Sigmoid colon (tissue), 7 donors: ENCODE measurements at places on chromosomes 2 and 18. TPM values are rescaled to one million over a fixed set of nuclear protein-coding genes. Genes with fewer than 3 reads are reported as not detected.

DNA sequence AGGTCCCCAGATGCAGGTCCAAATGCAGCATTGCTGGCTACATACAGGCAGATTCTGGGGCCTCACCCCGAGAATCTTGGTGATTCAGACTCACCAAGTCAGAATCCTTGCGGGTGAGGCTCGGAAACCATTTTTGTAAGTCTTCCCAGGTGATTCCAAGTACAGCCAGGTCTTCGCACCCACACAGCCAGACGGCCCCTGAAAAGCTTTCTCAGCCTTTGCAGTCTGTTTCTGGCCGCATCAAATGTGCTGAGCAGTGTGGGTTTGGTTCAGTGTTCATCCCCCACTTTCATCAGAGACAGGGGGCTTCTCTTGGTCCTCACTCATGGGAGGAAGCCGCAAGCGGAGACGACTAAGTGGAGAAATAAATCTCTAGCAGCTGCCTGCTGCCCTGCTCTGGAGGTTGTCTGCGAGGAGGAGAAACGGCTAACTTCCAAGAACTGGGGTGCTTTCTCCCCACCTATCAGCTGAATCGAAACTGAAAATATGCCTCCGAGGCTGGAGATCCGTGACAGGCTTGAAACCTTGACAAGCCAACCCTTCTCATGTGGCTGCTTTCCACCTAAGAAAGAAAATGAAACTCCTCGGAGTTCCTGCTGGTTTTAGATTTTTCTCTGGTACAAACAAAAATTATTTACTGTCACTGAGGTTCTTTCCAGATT is 8.9 kb upstream of the TMEM185B start:
- DNase-seq = peak; percentile 64

DNA sequence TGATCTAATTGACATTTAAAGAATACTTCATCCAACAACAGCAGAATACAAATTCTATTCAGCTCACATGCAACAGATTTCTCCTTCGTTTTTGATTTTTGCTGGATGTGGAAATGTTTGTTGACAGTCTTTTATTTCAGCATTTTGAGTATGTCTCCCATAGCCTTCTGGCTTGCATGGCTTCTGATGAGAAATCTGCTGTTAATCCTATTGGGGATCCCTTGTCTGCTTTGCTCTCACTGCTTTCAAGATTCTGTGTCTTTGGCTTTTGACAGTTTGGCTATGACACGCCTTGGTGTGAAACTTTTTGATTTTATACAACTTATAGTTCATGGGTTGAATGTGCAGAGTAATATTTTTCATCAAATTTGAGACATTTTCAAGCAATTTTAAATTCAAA is 44.7 kb downstream of the TRABD2A start:
- DNase-seq = no peak

- DNase-seq = no peak
Measured at GRCh38 chr2:57943315-57943714, 103.3 kb upstream of the VRK2 start.

- DNase-seq = no peak
Measured at GRCh38 chr2:123958011-123958410, 67.1 kb upstream of the CNTNAP5 start.

DNA sequence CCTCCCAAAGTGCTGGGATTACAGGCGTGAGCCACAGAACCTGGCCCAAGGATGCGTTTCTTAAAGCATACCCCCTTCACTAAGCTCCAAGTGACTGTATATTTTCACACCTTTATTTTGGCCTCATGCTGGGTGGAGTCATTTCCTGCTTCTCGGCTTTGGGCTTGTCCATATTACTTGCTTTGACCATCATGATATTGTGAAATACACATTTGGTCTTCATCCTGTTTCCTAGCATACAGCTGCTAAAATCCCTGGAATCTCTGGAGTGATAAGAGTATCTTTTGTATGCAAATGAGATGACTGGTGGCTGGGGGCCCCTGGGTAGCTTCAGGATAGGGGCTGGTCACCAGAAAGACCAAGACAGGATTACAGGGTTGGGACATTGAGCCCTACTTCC is 17.6 kb upstream of the COLEC12 start:
- DNase-seq = no peak

- DNase-seq = peak; percentile 93
Measured at GRCh38 chr2:46850742-46851141, 64.9 kb downstream of the MCFD2 start.

DNA sequence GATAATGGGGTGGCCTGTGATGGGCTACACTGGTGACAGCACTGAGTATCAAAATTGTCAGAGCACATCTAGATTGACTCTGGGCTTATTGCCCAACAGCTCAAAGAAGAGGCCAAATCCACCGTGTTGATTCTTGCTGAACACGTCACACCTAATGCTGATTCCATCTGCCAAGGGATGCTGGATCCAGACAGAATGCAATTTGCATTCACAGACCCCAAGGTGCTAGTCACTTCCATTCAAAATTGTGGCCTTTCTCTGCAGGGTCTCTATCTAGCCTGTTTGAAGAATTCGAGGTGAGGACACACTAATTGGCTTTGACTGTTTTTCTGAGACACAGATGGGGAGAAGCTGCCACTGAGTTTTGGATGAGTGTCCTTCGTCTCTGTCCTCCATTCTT is 13.5 kb upstream of the GPR39 start:
- no peak for DNase-seq

The DSG4 gene
- not detected for total RNA-seq
